Cerebellum (tissue), 4 donors: ENCODE measurements at places on chromosomes 1 and 21. TPM values are rescaled to one million over a fixed set of nuclear protein-coding genes. Genes with fewer than 3 reads are reported as not detected.

B3GALNT2 gene
- total RNA-seq = 37.0 TPM

NBPF4 gene
- not detected for total RNA-seq

GRCh38 chr1:85343213-85343611, 66.8 kb upstream of the BCL10 start:
- DNase-seq = peak; percentile 67

DNA sequence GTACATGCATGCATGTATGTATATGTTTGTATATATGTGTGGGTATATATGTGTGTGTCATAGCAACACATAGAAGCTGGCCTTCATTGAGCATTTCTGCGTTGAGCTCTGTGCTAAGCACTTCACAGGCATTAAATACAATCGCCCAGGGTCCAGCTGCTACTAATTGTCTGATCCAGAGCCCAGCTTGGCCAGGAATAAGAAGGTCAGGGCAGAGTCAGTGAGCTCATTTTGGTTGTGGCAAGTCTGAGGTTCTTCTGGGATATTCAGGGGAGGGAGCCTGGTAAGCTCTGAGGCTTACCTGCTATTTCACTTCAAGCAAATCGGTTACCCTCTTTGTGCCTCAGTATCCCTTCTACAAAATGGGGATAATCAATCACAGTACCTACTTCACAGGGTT, 59.6 kb downstream of the FOXO6 start:
- no peak for DNase-seq

DNA sequence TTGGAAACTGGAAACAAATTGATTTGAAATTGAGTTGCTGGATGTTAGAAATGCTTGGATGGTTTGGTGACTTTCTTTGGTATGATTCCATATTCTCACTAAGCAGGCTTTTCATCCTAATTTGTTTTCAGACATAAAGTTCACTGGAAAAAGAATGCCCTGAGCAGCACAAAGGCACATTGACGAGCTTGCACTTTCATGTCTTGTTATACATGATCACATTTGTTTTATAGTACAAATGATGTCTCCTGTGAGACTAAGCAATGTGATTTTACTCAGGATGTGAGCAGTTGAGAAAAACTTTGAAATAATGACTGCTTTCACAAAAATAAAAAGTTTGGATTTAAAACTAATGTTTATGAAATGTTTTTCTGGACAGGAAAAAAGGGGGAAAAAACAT, 63.6 kb downstream of the KCNT2 start:
- no peak for DNase-seq

APP gene
- total RNA-seq = 407 TPM

SESN2 gene
- total RNA-seq = 3.2 TPM

DNA sequence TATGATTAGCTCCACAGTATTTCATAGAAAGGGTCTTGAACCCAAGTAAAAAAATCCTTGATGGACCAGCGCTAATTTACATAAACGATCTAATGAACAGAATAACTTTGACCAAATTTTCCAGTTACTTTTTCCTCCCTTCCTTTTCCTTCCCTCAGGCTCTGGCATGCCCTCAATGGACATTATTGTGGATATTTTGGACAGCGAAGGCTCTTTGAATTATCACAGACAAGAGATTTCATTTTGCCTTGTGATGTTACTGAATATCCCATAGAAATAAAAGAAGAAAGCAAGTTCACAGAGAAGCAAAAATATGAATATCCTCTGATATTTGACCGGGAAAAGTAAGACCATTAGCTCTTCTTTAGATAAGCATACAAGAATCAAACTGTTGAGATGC, 60.3 kb upstream of the EXO1 start:
- no peak for DNase-seq

CDCA8 gene
- total RNA-seq = 3.6 TPM

DNA sequence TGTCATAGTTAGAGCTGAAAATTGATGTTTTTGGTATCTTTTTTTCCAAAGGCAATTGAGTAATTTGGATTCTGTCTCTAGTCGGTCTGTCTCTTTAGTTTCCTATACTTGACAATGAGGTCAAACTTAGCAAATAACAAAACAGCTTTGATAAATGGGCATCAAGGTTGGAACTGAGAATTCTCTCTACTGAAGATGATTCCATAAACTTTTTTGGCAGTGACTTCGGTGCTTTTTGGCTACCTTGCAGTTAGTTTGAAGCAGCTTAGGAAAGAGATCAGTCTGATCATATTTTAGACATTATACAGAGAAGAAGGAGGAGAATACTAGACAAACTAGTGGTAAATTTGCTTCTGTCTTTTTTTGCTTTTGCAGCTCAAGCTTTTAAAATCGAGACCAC, 559 bp downstream of the VCAM1 start:
- DNase-seq = no peak

DNA sequence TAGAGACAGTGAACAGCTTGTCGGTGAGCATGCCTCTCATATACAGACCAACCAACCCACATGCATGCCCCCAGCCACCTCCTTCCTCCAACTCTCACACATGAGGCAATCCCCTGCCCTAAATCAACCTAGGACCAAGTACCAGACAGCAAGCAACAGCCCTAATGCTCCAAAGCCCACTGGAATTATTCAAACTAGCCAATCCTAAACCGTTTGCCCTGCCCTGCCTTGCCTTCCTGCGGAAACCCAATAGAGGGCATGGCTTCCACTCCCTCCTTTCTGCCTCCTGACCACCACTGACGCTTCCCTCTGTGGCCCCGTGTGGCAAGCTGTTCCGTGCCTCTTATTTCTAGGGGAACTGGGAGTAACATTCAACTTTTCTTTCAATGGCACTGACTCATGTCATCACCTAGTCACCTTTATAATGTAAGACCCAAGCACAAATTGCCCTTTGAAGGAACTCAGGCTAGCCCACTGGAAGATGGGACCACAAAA, 129.3 kb upstream of the GJB5 start:
- DNase-seq = no peak

FCRL2 gene
- not detected for total RNA-seq
